Effector memory CD4-positive, alpha-beta T cell (primary cell): ENCODE measurements at places on chromosomes 5 and 9.

- no peaks in the 10 kb centered on the region for H3K27me3 ChIP-seq
- H3K36me3 ChIP-seq = no peaks in the 10 kb centered on the region
- no peaks in the 10 kb centered on the region for H3K4me1 ChIP-seq
- DNase-seq = no peak
Observed at GRCh38 chr5:149605354-149605997, 24.2 kb downstream of the ARHGEF37 start.

DNA sequence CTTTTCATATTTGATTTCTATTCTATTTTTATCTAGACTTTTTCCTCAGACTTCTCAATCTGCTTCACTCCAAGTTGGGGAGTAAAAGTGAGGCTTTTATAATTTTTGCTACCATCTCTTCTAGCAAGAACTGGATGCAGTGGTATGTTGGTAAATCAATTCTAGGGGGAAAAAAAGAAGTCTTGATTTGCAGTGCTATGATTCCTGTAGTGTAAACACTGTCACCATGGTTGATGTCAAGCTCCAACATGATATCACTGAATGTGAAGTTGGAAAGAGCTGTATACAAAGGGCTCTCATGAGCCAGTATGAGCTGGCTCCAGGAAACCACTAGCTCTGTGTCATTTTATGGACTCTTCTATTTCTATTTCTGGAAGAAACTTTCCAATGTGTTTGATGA lies 439.2 kb downstream of the NTRK2 start:
- H3K36me3 ChIP-seq = no peaks in the 10 kb centered on the region
- H3K4me3 ChIP-seq = no peak overlapping the region
- no peak for DNase-seq
- H3K4me1 ChIP-seq = no peaks in the 10 kb centered on the region

GRCh38 chr5:35182910-35183535 lies 47.3 kb downstream of the PRLR start:
- no peak overlapping the region for H3K27ac ChIP-seq
- H3K36me3 ChIP-seq = no peaks in the 10 kb centered on the region
- DNase-seq = no peak
- H3K4me1 ChIP-seq = no peaks in the 10 kb centered on the region
- H3K27me3 ChIP-seq = no peaks in the 10 kb centered on the region
- no peak overlapping the region for H3K4me3 ChIP-seq

GRCh38 chr5:104326966-104327365 lies 764.4 kb upstream of the NUDT12 start:
- no peaks in the 10 kb centered on the region for H3K36me3 ChIP-seq
- no peak for DNase-seq
- H3K4me3 ChIP-seq = no peak overlapping the region
- H3K27me3 ChIP-seq = no peaks in the 10 kb centered on the region
- no peak overlapping the region for H3K27ac ChIP-seq

DNA sequence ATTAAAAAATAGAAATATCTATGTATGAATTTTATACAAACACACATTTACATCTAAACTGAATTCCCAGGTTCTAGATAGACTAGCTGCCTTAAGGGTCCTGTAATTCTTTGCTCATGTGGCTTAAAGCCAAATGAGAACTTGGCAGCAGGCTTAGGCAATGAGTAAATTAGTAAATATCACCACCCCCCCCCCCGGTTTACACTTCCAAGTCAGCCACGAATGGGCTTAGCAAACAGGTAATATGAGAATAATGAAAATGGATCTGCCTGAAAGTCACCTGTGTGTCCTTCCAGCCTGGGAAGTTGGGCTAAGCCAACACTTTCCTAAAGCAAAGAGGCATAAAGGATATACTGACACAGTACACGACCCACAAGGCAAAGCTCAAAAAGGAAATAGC lies 108.6 kb downstream of the KLHL3 start:
- no peak for DNase-seq
- no peak overlapping the region for H3K27ac ChIP-seq
- peaks cover 13% of the 10 kb centered on the region for H3K36me3 ChIP-seq
- no peaks in the 10 kb centered on the region for H3K27me3 ChIP-seq
- H3K4me1 ChIP-seq = no peaks in the 10 kb centered on the region

GRCh38 chr9:129109537-129109903 lies 1.1 kb downstream of the CRAT start:
- H3K27me3 ChIP-seq = no peaks in the 10 kb centered on the region
- no peak overlapping the region for H3K27ac ChIP-seq
- DNase-seq = no peak
- peaks cover 17% of the 10 kb centered on the region for H3K4me1 ChIP-seq
- no peaks in the 10 kb centered on the region for H3K36me3 ChIP-seq

DNA sequence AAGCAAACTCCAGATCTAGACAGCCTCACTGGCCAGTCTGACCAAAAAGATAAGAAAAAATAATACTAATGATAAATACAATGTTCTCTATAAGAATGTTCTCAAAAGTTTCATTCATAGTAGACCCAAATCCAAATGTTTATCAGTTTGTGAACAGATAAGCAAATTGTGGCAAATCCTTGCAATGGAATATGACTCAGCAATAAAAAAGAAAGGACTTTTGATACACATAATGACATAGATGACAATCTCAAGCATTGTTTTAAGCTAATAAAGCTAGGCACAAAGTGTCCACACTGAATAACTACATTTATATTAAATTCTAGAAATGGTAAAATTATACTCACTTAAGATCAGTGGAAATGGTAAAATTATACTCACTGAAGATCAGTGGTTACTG lies 195.4 kb upstream of the TYRP1 start:
- DNase-seq = no peak
- no peaks in the 10 kb centered on the region for H3K36me3 ChIP-seq
- H3K27ac ChIP-seq = no peak overlapping the region
- no peak overlapping the region for H3K4me3 ChIP-seq

DNA sequence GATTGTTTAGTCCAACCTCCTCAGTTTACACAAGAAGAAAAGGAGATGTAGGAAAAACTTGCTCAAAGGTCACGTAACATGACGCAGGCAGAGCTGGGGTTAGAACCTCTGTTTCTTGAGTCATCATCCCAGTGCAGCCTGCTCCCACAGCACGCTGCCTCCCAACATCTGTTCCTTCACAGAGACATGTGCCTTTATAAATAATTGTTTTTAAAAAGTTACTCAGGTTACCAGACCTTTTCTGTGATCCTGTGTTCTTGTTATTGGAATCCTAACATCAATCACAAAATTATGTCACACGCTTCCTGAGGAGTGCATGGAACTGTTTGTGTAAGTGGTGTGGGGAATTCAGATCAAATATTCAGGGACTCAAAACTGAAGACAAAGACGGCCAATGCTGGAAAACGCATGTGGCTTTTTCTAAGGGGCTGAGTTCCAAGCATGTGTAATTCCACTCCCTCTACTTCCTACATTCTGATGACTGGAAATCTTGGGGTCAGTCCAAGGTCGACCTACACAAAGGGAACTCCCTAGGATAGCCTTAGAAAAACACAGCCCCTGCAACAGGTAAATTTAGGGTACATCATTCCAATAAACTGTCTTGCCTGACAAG lies 184.3 kb downstream of the TSSK1B start:
- no peaks in the 10 kb centered on the region for H3K4me1 ChIP-seq
- no peak overlapping the region for H3K4me3 ChIP-seq
- no peaks in the 10 kb centered on the region for H3K36me3 ChIP-seq
- DNase-seq = no peak

DNA sequence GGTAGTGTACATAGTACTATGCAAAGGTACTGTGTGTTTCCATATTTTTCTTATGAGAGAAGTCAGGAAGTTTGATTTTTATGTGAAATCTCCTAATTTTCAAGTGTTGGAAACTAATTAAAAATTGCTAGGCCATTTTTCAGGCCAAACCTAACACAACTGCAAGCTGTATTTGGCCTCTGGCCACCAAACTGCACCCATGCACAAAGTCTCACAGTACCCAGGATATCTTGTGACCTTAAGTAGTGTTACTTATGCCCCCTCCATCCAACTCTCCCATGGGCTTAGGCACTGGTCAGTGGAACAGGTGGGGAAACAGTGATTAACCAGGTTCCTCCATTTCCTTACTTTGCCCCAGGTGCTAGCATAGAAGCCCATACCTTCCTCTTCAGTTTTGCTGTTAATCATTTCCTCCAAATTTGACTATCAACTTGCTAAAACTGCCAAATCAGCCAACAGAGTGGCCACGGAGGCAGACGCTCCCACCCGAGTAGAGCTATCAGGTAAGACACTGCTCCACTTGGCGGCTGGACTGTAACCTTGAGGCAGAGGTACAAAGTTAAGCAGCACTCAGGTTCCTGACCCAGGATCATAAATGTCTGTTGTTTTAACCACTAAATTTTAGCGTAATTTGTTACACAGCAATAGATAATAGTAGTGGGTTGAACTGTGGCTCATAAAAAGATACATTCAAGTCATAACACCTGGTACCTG lies 19.5 kb upstream of the KIF27 start:
- peaks cover 7% of the 10 kb centered on the region for H3K36me3 ChIP-seq
- H3K4me3 ChIP-seq = no peak overlapping the region
- DNase-seq = no peak
- no peaks in the 10 kb centered on the region for H3K4me1 ChIP-seq
- H3K27me3 ChIP-seq = no peaks in the 10 kb centered on the region

- peaks cover 27% of the 10 kb centered on the region for H3K4me1 ChIP-seq
- DNase-seq = no peak
- H3K27me3 ChIP-seq = no peaks in the 10 kb centered on the region
- H3K36me3 ChIP-seq = no peaks in the 10 kb centered on the region
- H3K27ac ChIP-seq = no peak overlapping the region
- H3K4me3 ChIP-seq = no peak overlapping the region
Observed at GRCh38 chr5:140342896-140343295, 3.5 kb downstream of the HBEGF start.

- H3K27me3 ChIP-seq = no peaks in the 10 kb centered on the region
- H3K4me3 ChIP-seq = no peak overlapping the region
- DNase-seq = no peak
- H3K27ac ChIP-seq = no peak overlapping the region
- no peaks in the 10 kb centered on the region for H3K4me1 ChIP-seq
- no peaks in the 10 kb centered on the region for H3K36me3 ChIP-seq
Observed at GRCh38 chr5:178449163-178450070, 140.8 kb downstream of the COL23A1 start.

GRCh38 chr9:133417541-133418461 lies at the start of gene REXO4:
Gene REXO4 (minus strand): TSS chr9:133418010. CDS start chr9:133417844, 166 bp downstream.
- no peaks in the 10 kb centered on the region for H3K27me3 ChIP-seq
- peak within 1 kb of the TSS; percentile 76 for H3K27ac ChIP-seq
- H3K36me3 ChIP-seq = peaks cover 10% of the 10 kb centered on the region
- peak; percentile 53 for DNase-seq

GRCh38 chr5:143739746-143740145 lies 72.2 kb upstream of the HMHB1 start:
- no peaks in the 10 kb centered on the region for H3K36me3 ChIP-seq
- no peaks in the 10 kb centered on the region for H3K27me3 ChIP-seq
- DNase-seq = no peak
- H3K4me1 ChIP-seq = no peaks in the 10 kb centered on the region
- H3K4me3 ChIP-seq = no peak overlapping the region

- no peak for DNase-seq
- H3K27me3 ChIP-seq = no peaks in the 10 kb centered on the region
Observed at GRCh38 chr9:93081081-93081529, 14.9 kb upstream of the CARD19 start.

DNA sequence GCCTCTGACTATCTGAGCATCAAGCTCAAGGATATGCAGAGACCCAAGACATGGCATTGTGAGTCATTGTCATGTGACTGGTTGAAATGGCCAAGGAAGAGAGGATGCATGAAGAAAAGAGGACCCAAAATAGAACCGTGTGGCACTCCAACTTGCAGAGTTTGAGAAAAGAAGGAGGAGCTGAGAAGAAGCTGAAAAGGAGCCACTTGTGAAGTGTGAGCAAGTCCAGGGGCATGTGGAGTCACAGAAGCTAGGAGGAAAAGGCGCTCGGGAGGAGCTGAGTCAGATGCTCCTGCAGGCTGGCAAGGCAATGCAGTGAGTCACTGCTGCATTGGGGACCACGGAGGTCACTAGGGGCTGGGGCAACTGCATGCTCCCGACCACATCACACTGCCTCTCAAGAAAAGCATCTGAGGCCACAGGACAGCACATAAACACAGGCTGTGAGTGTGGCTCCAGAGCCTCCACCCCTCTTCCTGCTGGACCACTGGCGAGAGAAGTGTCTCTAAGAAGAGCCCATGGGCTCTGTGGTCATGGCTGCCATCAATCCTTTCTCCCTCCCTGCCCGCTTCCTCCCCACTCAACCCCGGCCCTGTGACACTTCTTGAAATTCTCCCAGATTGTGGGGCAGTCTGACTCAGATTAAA lies 197.6 kb downstream of the DRD1 start:
- H3K4me1 ChIP-seq = no peaks in the 10 kb centered on the region
- no peak for DNase-seq
- no peak overlapping the region for H3K4me3 ChIP-seq
- no peaks in the 10 kb centered on the region for H3K36me3 ChIP-seq

- DNase-seq = peak; percentile 71
- H3K4me3 ChIP-seq = no peak overlapping the region
- peaks cover 15% of the 10 kb centered on the region for H3K4me1 ChIP-seq
- H3K27me3 ChIP-seq = no peaks in the 10 kb centered on the region
- H3K36me3 ChIP-seq = peaks cover 94% of the 10 kb centered on the region
Observed at GRCh38 chr5:170254056-170254455, 21.3 kb downstream of the C5orf58 start.

DNA sequence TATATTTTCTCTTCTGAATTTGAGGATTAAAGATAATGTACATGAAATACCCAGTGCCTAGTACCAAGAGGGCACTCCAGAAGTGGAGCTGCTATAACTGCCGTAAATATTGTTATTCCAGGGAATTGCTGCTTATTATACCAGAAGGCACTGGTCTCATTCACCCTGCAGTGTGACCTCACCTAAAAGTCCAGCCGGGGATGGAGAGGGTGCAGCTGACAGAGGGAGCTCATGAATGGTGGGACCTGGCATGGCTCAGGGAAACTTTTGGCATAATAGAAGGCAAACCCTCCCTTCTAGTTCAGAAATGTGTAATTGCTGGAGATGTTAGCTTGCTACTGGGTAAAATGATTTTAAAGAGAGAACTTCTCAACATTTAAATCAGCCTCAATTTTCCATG lies 108.5 kb downstream of the MVB12B start:
- H3K27me3 ChIP-seq = no peaks in the 10 kb centered on the region
- H3K4me1 ChIP-seq = no peaks in the 10 kb centered on the region
- no peak overlapping the region for H3K27ac ChIP-seq
- H3K4me3 ChIP-seq = no peak overlapping the region

- no peak overlapping the region for H3K4me3 ChIP-seq
- H3K4me1 ChIP-seq = no peaks in the 10 kb centered on the region
- DNase-seq = no peak
- no peaks in the 10 kb centered on the region for H3K36me3 ChIP-seq
- H3K27ac ChIP-seq = no peak overlapping the region
- no peaks in the 10 kb centered on the region for H3K27me3 ChIP-seq
Observed at GRCh38 chr9:27634879-27635278, 61.6 kb upstream of the C9orf72 start.

DNA sequence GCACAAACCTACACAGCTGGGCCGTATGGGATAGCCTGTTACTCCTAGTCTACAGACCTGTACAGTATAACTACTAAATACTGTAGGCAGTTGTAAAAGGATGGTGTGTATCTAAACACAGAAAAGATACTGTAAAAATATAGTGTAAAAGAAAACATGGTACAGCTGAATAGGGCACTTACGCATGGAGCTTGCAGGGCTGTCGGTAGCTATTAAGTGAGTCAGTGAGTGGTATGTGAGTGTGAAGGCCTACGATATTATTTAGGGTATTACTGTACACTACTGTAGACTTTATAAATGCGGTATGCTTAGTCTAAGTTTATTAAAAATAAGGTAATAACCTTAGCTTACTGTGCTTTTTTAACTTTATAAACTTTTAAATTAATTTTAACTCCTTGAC lies 1.2 kb downstream of the ZCCHC9 start:
- no peak overlapping the region for H3K27ac ChIP-seq
- no peak for DNase-seq
- H3K4me3 ChIP-seq = peak overlapping the region; percentile 97
- no peaks in the 10 kb centered on the region for H3K27me3 ChIP-seq
